ENCODE measurements at places on chromosomes 7 and 10.

- DNase-seq, result no peak
Observed at GRCh38 chr10:91127341-91128082, 93.0 kb upstream of the PCGF5 start.

DNA sequence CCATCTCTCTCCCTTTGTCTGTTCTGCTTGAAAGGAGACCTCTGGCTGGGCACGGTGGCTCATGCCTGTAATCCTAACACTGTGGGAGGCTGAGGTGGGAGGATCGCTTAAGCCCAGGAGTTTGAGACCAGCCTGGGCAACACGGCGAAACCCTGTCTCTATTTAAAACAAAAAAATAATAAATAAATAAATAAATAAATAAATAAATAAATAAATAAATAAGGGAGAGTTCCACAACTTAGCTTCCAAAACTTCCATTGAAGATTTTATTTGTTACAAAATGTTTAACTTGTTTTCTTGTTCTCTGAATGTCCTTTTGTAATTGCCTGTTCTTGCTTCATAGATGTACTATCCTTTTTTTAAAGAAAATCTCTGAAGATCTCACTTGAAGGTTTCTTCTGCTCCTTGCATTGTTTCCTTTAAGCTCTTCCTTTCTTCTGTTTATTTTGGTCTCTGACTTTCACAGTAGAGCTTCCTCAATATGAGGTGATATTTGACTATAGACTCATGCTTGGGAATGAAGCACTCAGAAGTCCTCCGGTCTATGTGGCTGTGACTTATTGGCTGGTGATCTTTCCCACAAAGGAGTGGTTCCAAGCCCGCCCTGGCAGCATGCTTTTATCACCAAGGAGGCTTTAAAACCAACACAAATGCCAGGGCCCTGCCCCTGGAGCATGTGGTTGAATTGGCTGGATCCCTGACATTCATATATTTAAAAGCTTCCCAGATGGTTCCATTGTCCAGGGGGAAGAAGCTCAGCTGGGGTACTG is 18.1 kb upstream of the NPTX2 start:
- DNase-seq, result no peak

DNA sequence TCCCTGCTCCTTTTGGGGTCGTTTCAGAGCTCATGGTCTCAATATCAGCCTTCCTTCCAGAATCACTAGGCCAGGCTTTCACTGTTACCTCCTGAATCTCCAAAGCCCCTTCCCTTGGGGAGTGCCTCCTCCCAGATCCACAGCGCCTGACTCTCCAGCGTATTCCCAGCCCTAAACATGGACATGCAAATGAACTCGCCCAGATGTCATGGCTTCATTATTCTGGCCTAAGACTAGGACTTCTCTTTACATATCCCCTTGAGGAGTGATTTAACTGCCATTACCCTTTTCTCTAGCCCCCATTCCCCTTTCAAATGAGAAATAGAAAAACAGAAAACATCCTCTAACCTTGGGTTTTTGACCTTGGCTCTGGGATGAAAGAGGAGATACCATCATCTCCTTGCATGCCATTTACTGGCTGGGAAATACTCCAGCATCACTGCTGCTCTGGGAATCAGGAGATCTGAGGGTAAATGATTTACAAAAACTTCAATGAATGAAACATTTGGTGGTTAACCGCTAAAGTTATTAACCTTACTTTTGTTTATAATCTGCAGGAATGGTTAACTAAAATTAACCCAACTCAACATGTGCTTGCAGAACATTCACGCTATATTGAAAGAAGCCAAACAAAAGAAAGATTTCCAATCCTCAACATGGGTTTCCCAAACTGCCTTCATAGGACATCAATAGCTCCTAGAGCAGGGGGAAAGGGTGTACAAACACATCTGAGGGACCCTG is 37.0 kb downstream of the FAM171A1 start:
- DNase-seq, result no peak

DNA sequence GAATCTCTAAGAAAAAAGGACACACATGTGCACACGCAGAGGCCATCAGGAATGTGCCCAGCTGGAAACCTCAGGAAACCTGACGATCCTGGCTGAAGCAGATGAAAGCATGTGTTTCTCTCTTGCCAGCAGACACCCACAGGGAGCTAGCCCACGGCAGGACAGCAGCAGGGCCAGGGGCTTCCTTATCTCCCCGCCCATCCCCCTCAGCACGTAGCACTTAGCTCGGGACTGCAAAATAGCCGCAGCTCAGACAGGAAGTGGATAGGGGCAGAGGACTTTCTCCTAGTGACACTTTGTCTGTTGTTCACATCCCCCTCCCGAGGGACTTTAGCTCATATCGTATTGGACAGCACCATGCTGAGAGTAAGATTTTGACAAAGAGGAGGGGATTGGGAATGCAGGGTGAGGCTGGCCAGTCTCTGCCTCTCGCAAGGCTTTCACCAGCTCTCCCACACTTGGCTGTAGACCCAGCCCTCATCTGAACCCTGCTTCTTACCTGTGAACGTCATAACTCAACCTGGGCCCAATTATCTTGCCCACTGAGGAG is 63.8 kb downstream of the MKI67 start:
- DNase-seq, result no peak

DNA sequence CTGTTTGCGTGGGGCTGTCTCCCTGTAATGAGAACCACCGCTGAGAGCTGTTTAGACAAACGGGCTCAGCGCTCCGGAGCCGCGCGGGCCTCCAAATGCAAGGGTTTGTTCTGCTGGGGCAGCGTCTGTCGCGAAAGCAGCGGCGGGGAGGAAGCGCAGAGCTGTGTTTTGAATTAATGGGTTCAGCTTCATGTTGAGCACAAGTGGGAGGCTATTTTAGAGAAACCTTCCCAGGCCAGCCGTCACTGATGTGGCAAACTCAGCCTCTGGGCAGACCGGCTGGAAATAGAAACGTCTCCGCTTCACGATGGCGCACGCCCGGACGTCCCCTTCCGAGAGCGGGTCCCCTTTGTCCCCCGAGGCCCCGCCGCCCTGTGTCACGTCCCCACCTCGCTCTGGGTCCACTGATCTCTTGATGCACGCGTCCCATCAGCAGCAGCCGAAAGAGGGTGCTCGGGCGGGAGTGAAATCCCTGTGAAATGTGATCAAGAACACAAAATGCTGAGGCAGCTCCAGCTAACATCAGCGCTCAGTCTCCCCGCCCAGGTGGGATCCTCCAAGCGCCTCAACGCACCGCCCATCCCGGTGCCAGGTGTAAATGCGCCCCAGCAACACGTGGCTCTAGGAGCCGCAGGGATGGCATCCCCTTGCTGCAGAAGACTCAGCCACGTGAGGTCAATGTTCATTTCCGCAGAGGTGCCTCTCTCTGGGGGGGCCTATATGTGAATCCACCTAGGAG is 44.9 kb downstream of the BAMBI start:
- DNase-seq, result no peak

- DNase-seq, result no peak
Observed at GRCh38 chr7:95213148-95213547, 111.2 kb downstream of the PON1 start.

- DNase-seq, result peak; percentile 43
Observed at GRCh38 chr10:43354330-43354635, 17.2 kb upstream of the FXYD4 start.

DNA sequence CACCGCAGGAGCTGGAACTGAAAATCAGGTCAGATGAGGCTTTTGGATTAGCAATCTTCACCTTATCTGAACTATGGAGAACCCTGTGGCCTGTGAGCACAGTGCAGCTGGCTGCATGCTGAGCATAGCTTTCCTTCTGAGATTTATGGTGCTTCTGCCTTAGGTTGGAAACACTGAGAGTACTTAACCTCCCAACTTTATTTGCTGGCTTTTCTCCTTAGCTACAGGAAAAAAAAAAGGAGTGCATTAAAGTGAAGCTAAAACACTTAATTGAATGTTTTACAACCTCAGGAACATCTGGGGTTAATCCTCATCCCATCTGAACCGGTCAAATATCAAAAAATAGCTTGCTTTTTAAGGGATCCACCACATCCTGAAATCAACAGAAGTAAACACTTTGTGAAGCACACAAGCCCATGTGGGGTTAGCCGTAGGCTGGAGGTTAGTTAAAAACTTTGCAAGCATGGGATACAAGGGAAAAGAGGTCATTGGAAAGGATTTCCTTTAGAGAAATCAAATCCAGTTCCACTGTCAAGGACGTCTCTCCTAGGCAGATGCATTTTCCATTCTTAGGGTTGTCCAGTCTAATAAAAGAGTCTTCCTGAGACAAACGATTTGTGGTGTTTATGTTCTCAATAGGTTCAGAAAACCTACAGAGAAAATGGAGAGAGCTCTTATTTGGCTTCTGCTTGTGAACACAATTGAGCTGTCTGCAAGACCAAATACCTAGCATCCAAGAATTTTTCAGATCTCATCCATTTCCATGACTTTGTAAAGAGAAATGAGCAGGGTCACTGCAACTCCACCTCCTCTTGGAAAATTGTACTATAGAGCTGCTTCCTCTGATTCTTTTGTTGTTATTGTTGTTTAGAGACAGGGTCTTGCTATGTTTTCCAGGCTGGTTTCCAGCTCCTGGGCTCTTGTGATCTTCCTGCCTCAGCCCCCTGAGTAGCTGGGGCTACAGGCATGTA is 470.4 kb upstream of the IGFBP3 start:
- DNase-seq, result no peak

DNA sequence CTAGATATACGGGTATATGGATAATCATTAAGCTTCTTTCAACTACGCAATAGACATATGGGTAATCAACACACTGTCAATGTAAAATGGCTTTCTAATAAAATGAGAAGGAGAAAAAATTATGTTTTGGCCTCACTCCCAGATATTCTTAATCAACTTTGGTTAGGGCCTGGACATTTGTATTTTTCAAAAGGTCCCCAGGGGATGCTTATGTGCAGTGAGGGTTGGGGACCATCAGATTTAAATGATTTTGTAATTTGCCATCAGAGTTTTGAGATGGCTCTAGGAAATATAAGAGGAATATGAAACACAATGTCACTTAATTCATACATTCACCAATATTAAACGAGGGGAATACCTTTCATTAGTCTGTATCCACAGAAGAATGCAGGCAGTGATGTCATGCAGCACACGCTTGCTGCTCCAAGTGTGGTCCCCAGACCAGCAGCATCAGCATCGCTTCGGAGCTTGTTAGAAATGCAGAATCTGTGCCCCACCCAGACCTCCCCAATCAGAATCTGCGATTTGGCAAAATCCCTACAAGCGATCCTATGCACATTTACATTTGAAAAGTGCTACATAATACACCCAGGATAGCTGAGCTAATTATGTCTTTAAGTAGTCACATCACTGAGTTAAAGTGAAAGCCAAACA is 75.1 kb downstream of the INHBA start:
- DNase-seq, result no peak

DNA sequence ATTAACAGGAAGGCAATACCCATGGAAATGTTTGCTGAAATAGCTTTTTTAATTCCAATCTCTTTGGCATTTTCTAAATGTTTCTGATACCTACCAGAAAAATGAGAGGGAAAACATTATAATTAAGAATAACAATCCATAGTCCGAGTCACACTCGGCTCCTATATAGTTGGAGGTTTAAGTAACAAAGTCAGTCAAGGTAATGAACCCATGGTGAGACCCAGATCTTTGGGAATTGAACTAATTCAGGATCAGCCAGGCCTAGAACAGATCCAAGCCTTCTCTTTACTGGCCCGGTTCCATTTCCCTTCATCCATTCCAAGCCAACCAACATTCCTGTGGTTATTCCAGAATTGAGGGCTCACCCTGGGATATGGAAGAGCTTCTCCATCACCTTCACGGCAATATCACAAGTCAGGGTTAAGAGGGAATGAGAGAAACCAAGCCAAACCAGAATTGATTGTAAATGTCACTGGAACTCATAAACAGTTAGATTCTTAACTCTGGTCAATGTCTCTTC is 28.3 kb downstream of the ABCB4 start:
- no peak for DNase-seq

- DNase-seq, result no peak
Observed at GRCh38 chr10:51937308-51938140, 238.1 kb upstream of the CSTF2T start.

GRCh38 chr10:20855398-20856038 is 41.6 kb downstream of the NEBL start:
- peak; percentile 34 for DNase-seq

GRCh38 chr10:34058845-34059614 is 724.6 kb upstream of the NRP1 start:
- no peak for DNase-seq

- DNase-seq, result no peak
Observed at GRCh38 chr7:135174941-135175340, 4.4 kb upstream of the CYREN start.

- peak; percentile 60 for DNase-seq
Observed at GRCh38 chr7:4882169-4883032, 1.1 kb downstream of the RADIL start.

DNA sequence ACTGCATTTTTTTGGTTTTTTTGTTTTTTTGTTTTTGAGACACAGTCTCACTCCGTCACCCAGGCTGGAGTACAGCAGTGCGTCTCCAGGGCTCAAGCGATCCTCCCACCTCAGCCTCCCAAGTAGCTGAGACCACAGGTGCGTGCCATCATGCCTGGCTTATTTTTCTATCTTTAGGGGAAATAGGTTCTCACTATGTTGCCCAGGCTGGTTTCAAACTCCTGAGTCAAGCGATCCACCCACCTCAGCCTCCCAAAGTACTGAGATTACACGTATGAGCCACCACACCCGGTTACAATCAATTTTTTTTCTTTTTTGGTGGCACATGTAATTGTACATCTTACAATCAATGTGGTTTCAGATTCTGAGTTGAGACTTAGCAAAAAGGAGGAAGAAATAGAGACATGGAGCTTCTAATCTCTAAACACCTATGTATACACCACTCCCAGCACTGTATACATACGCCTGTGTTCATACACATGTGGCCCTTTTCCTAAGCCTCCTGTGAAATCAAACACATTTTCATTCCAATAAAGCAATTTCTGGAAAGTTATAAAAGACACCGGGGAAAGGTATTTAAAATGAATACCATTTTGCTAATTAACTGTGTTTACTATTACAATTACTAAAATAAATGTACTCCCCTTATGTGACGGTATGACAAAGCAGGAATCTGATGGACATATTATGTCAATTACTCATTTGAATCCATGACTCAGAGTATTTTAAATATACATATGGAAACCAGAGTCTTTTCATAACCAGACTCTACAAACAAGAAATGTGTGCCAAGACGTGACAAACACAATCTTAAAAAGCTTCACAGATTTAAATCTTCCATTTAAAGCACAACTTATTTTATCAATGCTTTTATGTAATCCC is 40.9 kb downstream of the SMURF1 start:
- DNase-seq, result no peak

DNA sequence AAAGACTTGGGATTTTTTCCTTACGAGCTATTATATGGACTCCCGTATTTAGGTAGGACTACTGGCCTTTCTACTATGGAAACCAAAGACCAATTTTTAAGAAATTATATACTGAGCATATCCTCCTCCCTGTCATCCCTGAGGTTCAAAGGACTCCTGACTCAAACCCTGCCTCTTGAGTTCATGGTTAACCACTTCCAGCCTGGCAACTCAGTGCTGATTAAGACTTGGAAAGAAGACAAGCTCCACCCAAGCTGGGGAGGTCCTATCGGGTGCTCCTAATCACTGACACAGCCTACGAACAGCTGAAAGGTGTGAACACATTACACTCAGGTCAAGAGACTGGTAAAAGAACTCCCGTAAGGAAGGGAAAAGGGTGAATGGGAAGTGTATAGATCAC is 66.8 kb downstream of the LYZL2 start:
- DNase-seq, result no peak

- DNase-seq, result no peak
Observed at GRCh38 chr10:44348496-44348895, 36.4 kb downstream of the CXCL12 start.

- DNase-seq, result no peak
Observed at GRCh38 chr10:123972481-123973401, 81.1 kb upstream of the CPXM2 start.

- no peak for DNase-seq
Observed at GRCh38 chr10:673492-673891, 16.0 kb downstream of the DIP2C start.
